ENCODE measurements at places on chromosomes 3 and 15.

DNA sequence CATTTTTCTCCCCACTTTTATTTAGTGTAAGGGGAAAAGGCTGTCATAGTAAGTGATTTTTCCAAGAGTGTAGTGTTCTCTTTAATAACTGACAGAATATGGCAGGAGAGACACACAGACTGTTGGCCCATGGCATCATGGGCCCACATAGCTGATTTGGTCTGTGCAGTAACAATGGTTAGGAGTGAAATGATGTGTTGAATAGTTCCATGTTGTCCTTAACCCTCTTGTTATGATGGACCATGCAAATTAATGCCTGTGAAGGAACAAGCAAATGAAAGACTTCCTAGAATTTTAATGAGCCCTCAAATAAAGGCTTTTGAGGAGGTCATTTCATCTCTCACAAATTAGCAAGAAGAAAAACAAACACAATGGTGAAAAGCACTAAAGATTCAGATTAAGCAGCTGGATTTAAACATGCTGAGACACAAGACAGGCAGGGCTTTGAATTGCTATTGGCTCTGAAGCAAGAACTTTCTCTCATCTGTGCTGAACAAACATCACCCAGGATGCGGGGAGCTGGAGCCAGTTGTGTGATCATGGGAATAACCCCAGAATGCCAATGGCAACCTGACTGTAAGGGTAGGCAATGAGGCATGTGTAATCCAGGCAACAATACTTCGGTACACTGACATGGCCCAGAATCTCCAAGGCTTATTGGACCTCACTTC lies 136.7 kb upstream of the VEPH1 start:
- no peak for DNase-seq

- no peak for DNase-seq
These were observed 166.8 kb upstream of the LPP start for GRCh38 chr3:187987187-187987586.

DNA sequence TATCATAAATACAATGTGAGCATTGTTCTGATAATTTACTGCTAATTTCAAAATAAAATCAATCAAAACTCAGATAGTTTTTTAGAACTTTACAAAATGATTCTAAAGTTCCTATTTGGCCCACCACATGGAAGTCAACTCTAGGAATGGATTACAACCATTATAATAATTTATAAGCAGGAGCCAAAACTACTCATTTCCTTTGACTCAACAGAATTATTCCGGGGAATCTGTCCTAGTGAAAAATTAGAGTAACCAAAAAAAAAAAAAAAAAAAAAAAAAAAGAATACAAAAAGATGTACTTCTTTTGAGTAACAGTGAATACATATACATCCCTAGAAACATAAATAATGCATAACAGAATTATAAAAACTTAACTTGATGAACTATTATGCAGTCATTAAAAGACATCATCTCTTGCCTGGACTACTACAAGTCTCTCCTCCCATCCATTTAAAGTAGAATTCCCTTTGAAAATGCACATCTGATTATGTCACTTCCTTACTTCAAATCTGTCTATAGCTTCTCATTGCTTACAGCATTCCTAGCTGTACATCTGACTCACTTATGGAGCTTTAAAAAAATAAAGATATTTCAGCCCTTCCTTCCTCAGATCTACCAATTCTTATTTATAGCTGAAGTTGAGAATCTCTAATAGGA lies 43.4 kb downstream of the HDGFL3 start:
- DNase-seq: peak; percentile 63

DNA sequence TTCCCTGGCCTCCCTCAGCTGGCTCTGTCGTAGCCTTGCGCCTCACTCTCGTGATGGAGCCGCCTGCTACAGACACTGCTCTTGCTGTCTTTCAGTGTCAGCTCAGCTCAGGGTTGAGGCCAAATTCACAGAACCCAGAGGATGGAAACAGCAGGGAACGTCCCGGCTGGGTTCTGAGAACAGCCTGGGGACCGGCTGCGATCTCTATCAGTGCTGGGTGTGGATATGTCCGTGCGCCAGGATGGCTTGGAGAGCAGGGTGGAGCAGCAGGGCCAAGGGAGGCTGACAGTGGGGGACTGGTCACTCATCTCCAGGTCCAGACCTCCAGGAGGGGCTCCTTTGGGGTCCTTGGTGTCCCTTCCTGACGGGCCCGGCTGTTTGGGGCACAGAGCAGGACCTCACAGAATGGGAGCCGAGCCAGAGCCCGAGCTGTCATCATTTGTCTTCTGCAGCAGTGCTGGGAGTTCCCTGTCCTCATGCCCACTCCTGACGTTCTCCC lies 18.4 kb downstream of the KLF15 start:
- no peak for DNase-seq

GRCh38 chr15:36814708-36815107 lies 235.3 kb downstream of the CDIN1 start:
- peak; percentile 36 for DNase-seq

GRCh38 chr3:175868626-175869025 lies 1009.5 kb downstream of the NAALADL2 start:
- DNase-seq: no peak

DNA sequence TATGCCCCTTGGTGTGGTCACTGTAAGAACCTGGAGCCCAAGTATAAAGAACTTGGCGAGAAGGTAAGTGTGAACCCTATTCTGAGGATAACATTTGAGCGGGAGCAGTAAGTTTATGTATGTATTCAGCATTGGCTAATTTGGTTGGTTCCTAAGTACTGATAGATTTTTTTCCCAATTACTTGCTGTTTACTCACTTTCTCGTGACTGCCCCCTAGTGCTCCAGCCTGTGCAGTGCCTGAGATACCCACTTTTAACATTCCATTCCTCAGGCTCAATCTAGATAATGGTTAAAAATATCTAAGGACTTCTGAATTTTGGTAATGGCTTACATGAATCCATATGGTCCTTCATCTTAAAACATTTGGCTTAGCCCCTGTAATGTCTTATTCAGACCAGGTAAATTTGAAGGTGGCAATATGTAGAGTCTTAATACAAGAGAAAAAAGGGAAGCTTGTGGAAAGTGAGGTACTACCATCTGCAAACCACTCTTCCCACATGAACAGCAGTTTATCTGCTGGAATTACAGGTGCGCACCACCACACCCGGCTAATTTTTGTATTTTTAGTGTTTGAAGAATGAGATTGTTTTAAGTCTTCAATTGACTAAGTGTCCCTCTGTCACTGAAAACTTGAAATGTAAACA lies 7.1 kb downstream of the ELL3 start:
- peak; percentile 67 for DNase-seq

DNA sequence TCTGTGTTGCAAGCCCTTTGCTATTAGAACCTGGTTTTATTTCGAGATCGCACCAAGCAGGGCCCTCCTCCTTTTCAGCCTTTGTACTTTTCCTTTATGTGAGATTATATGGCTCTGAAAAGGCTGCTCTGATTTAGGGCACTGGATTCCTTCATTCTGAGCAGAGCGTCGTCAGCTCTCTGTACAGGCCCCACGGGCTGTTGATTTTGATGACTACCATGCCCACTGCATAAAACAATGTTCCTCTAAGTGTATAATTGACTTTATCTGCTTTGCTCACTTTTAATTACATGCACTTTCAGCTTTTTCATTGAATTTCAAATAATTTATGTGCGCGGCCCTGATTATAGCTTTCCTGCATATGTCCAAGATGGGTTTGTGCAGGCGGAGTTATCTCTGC lies 4.4 kb upstream of the PSMD6 start:
- DNase-seq: no peak

DNA sequence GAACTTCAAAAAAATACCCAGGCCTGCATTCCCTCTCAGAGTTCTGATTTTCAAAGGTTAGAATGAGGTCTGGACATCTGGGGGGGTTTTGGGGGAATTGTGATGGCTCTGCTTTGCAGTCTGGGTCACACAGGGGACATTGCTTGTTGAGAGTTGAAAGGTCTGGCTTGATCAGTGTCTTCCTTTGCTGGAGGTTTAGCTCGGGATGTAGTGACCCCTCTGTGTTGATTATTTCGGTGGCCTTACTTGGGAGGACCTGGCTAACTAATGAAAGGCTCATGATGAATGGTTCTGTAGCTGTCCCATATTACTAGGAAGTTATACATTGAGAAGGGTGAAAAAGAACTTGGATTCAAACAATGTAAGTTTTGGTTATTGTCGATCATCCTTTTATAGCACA lies 23.7 kb downstream of the TPM1 start:
- DNase-seq: no peak

DNA sequence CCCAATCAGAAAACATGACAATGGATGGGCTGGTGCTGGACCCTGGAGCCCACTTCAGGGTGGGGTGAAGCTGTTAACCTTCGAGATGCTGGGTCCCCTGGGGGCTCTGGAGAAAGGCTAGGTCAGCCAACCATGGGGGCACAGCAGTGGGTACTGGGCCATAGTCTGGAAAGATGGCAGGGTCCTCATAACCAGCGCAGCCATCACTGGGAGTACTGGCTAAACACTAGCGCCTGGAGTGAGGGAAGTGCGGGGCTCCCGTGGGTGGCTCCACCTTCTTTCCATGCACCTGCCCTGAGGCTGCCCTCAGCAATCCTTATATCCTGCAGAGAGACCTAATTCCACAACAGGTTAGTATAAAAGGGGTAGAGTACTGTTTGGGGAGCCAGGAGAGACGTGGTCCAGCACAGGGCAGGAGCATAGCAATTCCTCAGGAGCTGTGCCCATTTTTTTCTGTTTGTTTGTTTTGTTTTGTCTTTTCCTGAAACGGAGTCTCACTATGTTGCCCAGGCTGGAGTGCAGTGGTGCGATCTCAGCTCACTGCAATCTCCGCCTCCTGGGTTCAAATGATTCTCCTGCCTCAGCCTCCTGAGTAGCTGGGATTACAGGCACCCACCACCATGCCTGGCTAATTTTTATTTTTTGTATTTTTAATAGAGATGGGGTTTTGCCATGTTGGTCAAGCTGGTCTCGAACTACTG lies 122.6 kb upstream of the MEF2A start:
- DNase-seq: no peak

DNA sequence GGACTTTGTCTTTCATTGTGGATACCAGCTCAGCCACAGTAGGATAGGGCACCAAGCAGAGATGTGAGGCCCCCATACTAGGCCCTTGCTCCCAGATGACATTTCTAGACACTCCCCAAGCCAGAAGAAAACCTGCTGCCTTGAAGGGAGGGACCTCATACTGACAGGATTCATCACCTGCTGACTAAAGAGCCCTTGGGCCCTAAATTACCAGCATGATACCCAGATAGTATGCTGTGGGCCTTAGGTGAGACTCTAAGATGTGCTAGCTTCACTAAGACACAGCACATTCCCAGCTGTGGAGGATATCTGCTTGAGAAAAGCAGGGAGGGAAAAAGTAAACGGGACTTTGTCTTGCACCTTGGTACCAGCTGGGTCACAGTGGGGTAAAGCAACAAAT lies 324.0 kb downstream of the TBL1XR1 start:
- peak; percentile 62 for DNase-seq
